ENCODE measurements at places on chromosomes 13 and 19.
A peak's percentile ranks its signal among the peaks of the same experiment; 100 is the strongest.

DNA sequence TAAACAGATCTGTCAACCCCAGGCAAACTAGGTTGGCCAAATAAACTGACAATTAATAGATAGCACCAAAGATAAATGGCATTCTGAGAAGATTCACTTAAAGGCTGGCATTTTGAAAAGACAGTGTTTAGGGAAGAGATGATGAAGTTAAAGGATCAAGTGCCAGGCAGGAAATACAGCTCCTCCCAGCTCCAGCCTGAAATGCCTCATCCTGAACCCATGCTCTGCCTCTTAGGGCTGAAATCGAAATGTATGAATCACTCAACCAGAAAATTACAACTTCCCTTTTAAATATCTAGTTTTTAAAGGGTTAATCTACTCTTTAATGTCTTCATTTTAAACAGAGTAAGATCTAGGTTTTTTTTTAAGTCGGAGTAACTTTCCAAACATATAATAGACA is 171.2 kb upstream of the UBL3 start:
- DNase-seq: no peak

DNA sequence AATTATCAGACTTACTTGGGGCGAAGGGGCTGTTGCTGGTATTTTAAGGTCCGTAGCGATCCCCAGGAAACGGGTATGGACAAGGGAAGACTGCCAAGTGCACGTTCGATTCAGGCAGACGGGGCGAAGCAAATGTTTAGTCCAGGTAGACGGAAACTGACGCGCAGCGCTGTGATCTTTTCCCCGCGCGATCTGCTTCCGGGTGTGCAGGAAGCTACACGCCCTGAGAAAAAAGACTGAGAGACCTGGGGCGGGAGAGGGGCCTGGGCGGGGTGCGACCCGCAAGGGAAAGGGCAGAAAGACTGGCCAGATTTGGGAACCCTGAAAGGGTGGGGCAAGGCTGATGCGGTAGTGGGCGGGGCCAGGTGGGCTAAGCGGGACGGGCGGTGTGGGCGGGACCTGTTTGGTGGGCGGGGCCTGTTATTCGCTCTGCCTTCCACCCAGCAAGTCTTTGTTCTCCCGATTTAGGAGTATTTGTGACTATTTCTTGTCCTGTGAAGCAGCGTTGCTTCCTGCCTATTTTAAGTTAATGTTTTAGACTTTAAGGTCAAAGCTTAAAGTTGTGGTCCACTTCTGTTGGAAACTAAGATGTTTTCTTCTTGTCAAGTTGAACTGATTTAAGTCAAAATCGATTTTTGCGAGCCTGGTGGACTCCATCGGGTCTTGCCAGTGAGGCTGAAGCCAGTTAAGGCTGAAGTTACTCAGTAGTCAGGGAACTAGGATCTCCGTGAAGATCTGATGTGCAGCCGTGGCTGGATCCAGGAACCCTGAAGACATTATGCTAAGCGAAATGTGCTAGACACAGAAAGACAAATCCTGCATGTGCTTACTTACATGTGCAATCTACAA is at the start of gene ZNF836:
TSS of gene ZNF836 (minus strand) at position 301 of the 849 bp plus-strand sequence. CDS start 3,549 bp downstream, outside the sequence.
- peak; percentile 84 for DNase-seq

GRCh38 chr13:95656386-95657015 is 12.0 kb upstream of the DZIP1 start:
- DNase-seq: no peak

- DNase-seq: peak; percentile 18
Observed at GRCh38 chr13:110616103-110617101, 1.1 kb downstream of the NAXD start.

GRCh38 chr13:102555914-102556553 is 40.8 kb upstream of the TPP2 start:
- DNase-seq: no peak

- no peak for DNase-seq
Observed at GRCh38 chr13:76000131-76000530, 364.0 kb downstream of the LMO7 start.

DNA sequence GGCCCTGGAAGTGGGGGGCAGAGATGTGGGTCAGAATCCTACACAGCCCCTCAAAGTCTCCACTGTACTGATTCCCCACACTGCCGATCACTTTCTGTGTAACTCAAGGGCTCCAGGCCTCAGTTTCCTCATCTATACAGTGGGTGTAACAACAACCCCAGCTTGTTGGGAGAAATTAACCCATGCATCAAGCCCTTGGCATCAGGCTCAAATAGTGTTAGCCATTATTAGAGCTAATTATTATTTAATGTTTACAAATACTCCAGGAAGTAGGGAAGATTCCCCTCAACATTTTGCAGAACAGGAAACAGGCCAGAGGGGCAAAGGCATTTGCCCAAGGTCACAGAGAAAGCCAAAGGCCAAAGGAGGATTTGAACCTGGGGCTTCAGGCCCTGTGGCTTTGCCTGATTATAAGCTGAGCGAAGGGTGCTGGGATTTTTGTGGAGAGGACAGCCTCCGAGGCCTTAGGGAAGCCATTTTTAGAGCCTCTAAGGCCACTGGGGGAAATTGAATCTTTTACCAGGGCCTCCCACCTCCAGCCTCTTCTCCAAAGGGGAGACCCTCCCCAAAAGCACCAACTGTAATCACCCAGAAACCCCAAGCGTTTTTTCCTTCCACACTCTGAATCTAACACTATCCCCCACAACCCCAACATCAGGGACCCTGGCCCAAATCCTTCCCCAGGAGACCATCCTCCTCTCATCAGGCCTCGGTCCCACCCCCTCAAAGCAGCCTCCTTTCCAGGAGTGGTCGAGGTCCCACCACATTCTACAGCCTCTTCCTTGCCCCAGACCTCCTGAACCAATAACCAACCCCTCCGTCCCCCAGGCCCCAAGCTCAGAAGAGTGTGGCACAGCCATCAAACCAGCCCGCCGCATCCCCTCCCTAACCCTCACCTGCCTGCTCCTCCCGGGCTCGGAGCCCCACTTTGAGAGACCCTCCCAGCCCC is 1.1 kb downstream of the FKBP8 start:
- DNase-seq: no peak

DNA sequence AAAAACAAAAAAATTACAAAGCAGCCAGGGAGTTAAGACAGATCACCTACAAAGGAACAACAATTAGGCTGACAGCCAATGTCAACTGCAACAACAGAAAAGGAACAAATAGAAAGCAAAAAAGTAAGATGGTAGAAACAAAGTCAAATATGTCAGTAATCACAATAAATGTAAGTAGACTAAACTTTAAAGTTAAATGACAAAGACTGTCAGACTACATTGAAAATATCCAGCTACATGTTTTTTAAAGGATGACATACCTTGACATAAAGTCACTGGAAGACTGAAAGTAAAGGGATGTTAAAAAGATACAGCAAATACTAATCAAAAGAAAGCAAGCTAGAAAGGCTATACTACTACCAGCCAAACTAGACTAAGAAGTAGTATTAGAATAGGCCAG is 14.9 kb downstream of the TMEM161A start:
- no peak for DNase-seq

GRCh38 chr13:36559375-36559774 is 114.4 kb upstream of the SERTM1 start:
- no peak for DNase-seq

DNA sequence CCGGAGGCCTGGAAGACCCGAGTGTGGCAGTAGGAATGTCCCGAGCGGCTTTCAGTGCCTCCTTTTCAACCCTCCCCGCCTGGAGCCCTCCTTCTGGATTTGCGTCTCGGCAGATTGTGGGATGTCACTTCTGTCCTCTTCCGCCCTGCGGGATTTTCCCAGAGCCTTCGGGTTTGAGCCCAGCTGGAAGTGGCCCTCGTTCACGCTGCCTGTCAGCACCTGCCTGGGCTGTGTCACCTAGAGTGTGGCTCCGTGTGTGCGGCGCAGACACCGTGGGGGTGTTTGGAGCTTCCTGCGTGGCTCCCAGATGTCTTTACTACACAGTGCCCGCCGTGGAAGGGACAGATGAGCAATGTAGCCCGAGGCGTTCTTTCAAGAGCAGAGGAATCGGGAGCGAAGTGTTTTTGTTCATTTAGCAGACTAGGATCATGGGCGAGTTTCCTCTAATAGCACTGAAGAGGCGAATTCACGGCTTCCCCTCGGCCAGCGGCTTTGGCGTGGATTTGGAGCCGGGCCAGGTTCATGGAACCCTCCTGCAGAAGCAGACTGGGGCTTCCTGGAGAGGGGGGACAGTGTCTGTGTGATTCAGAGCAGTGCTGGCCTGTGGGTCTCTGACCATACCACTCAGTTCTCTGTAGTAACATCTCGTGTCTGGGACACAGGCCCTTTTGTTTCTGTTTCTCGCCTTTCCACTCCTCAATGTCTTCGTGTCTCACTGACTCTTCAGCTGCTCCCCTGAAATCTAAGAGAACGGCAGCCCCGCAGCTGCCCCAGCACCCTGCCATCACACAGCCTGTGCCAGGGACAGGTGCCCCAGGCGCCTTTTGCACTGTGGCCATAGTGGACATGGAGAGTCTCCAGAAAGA is 68.0 kb downstream of the KDM4B start:
- no peak for DNase-seq

DNA sequence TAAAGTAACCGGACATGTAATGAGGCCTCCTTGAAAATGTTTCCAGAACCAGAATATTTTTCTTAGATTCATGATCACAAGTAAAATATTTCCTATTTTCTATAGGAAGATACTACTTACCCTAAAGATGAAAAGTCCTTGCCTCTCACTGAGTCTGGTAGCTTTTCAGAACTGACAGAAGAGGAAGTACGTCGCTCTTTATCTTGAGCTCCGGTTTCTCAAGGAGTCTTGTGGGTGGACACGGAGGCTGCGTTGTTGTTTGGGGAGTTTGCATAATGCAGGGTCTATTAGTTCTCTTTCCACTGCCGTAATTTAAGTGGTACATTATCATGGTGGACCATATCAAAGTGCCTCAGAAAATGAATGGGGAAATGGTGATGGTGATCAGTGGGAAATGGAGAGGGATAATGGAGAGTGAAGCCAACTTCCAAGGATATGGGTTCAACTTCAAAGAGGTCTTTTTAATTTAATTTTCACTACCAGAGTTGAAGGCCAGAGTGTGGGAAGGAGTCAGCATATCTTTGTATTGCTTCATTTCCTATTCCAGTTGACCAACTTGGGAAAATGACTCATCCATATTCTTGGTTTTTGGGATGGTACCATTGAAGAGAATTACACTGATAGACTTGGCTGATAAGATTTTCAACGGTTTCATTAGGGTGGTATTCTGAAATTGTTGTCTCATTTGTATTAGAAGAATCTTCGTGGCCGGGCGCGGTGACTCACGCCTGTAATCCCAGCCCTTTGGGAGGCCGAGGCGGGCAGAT is 23.4 kb downstream of the MBD3L2B start:
- no peak for DNase-seq

DNA sequence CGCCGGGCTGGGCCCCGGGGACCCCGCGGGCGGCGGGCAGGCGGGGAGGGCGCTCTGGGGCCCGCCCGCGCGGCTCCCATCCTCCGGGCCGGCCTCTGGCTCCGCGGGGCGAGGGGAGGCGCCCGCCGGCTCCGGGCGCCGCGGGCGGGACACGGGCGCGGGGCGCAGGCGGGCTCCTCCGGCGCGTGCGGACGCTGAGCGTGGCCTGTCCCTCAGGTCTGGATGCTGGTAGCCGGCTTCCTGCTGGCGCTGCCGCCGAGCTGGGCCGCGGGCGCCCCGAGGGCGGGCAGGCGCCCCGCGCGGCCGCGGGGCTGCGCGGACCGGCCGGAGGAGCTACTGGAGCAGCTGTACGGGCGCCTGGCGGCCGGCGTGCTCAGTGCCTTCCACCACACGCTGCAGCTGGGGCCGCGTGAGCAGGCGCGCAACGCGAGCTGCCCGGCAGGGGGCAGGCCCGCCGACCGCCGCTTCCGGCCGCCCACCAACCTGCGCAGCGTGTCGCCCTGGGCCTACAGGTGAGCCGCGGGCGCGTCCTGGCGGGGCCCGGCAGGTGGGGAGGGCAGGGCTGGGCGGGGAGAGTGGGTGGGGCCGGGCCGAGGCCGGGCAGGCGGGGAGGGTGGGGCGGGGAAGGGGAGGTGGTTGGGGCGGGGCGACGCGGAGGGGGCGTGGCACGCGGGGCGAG is 420 bp downstream of the IL17D start:
- DNase-seq: peak; percentile 54

- DNase-seq: no peak
Observed at GRCh38 chr13:62687732-62688131, 1272.1 kb upstream of the PCDH20 start.

- DNase-seq: no peak
Observed at GRCh38 chr13:34000955-34001354, 183.0 kb downstream of the RFC3 start.
